ENCODE measurements at places on chromosomes 11 and 22. TPM values are rescaled to one million over a fixed set of nuclear protein-coding genes. Genes with fewer than 3 reads are reported as not detected.

DNA sequence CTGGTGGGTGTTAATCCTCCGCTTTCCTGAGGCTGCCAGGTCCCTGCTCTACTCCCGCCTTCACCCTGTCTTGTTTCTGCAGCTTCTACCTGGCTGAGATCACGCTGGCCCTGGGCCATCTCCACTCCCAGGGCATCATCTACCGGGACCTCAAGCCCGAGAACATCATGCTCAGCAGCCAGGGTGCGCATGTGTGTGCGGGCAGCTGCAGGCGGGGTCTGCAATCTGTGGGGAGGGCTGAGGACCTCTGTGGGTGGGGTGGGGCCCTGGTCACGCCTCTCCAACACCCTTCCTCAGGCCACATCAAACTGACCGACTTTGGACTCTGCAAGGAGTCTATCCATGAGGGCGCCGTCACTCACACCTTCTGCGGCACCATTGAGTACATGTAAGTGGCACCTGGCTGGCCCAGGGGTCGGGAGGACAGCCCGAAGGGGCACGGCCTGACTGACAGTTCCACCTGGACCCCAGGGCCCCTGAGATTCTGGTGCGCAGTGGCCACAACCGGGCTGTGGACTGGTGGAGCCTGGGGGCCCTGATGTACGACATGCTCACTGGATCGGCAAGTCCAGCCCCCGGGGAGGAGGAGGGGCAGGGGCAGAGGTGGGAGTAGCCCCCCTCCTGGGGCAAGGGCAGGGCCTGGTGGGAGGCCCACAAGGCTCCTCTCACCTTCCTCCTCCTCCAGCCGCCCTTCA, 4.5 kb downstream of the RPS6KB2 start:
- peaks cover 25% of the 10 kb centered on the region for H3K36me3 ChIP-seq

DNA sequence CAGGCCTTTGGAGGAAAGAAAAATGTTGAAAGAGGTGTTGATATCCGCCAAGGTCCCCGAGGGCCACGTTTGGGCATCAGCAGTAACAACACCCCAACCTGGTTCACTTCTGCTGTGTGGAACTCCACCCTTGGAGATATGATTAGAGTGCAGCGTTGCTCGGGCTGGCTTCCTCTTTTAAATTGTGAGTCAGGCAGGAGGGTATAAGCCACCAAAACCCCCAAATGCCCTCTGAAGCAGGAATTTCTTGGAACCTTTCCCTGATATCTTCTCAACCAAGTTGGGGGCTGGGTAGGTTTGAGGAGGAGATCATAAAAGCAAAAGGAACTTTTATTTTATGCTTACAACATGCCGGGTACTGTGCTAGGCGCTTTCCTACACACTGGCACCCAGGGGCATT, 6.4 kb upstream of the C11orf96 start:
- no peak overlapping the region for H3K27ac ChIP-seq
- H3K27me3 ChIP-seq, result no peaks in the 10 kb centered on the region
- DNase-seq, result no peak
- H3K36me3 ChIP-seq, result no peaks in the 10 kb centered on the region
- no peak overlapping the region for H3K4me3 ChIP-seq

DNA sequence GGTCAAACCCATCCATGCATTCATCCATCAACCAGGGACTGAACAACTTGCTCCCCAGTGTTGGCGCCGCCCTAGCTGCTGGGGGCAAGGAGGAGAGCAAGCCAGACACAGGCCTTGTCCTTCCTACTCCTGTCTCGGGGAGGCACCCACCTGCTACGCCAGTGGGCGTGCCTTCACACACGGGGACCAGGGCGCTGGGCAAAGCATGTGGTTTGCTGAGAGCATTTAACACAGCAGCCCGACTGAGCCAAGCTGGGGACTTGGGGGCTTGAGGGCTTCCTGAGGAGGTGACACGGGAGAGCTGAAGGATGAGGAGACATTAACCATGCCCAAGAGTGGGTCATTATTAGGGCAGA, 30.6 kb downstream of the CACNA1I start:
- peaks cover 24% of the 10 kb centered on the region for H3K4me1 ChIP-seq
- no peak overlapping the region for H3K27ac ChIP-seq
- no peak overlapping the region for H3K4me3 ChIP-seq
- DNase-seq, result no peak

- peak overlapping the region; percentile 60 for H3K27ac ChIP-seq
- H3K36me3 ChIP-seq, result no peaks in the 10 kb centered on the region
- no peak for DNase-seq
- H3K27me3 ChIP-seq, result no peaks in the 10 kb centered on the region
- no peaks in the 10 kb centered on the region for H3K4me1 ChIP-seq
- H3K4me3 ChIP-seq, result no peak overlapping the region
These were observed 181.4 kb downstream of the DBX1 start for GRCh38 chr11:19978668-19979518.

- H3K36me3 ChIP-seq, result no peaks in the 10 kb centered on the region
- H3K27ac ChIP-seq, result no peak overlapping the region
- H3K27me3 ChIP-seq, result no peaks in the 10 kb centered on the region
These were observed 137.1 kb downstream of the CSNK2A3 start for GRCh38 chr11:11215944-11216343.

DNA sequence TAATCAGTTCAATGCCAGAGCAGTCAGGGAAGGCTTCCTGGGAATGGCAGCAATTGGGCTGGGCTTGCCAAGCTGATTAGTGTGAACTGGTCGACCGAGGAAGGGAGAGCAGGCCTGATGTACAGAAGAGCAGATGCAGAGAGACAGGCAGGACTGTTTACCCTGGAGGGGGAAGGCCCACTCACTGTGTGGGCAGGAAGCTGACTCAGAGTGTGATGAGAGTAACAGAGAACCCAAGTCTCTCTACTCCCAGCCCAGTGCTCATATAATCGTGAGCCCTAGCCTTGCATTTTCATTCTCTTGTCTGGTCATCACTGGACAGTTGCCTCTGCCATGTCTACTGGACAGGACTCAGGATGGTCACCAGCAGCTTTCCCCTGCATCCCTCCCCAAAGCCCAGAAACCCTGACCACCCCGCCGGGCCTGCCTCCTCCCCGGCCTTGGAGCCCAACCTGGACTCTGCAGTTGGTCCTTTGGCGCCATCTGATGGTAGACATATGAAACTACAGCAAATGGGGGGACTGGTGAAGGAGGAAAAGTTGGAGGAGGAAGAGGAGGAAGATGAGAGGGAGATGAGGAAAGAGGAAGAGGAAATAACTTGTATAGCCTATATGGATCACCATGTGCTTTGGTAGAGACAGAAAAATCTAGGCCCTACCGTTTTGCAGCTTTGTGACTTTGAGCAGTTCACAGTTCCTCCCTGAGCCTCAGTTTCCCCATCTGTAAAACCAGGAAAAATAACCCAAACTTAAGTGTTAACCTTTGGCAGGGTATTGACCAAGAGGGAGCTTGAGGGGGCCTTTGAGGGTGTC, 43.4 kb upstream of the PRDM11 start:
- peaks cover 18% of the 10 kb centered on the region for H3K4me1 ChIP-seq
- H3K27ac ChIP-seq, result no peak overlapping the region
- DNase-seq, result peak; percentile 76
- H3K27me3 ChIP-seq, result no peaks in the 10 kb centered on the region

DNA sequence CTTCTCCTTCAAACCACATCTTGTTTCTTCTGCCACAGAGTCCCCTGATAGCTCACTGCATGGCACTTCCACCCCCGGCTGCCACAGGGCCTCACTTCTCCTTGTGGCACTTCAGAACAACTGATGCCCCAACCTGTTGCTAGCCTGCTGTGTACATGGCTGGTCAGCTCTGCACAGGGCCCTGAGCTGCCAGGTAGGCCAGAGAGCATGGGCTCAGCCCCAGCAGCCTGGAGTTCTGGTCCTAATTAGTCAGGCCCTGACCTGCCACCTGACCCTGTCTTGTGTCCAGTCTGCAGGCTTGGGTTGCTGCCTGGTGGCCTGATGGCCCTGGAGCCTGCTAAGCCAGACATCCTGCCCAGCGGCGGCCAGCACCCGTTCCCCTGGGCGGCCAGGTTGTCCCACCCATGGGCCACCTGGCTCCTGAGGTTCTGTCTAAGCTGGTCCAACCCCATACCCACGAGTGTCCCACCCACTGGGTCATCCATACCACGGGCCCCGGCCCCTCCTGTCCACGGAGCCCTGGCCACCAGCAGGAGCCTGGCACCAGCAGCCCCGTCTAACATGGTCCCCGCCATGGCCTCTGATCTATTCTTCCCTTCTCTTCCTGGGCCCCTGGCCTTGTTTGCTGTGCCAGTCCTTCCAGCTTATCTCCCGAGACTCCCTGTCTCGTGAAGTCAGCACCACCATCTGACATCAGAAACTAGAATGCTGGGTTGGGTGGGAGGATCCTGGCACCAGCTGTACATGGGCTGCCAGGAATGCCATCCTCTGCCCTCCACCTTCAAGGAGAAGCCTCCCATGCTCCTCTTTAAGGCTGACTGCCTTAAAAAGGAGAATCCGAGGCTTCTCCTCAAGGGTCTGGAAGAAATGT, 3.1 kb upstream of the CERK start:
- no peak overlapping the region for H3K27ac ChIP-seq
- no peak overlapping the region for H3K4me3 ChIP-seq
- no peak for DNase-seq
- no peaks in the 10 kb centered on the region for H3K27me3 ChIP-seq
- H3K4me1 ChIP-seq, result peaks cover 21% of the 10 kb centered on the region

DNA sequence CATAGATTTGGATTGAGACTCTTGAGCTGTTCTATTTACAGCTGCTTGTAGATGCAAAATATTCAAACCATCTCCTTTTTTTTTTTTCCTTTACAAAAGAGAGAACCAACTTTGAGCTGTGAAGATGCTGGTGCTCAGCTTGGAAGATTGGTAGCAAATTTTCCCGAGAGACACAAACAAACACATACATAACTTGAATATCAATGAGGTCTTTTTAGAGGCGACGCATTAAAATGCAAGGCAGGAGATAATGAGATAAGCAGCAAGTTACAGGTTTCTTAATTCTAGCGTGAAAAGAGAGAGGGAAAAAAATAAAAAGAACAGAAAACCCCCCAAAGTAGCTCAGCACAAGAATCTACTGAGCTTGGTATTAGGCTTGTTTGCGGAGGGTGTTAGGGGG, 247.0 kb upstream of the SORL1-AS1 start:
- DNase-seq, result no peak
- no peaks in the 10 kb centered on the region for H3K4me1 ChIP-seq
- no peaks in the 10 kb centered on the region for H3K27me3 ChIP-seq
- no peaks in the 10 kb centered on the region for H3K36me3 ChIP-seq

- peaks cover 36% of the 10 kb centered on the region for H3K4me1 ChIP-seq
- no peak for DNase-seq
- peak overlapping the region; percentile 91 for H3K4me3 ChIP-seq
These were observed 1.0 kb upstream of the TANGO2 start for GRCh38 chr22:20019661-20020532.

DNA sequence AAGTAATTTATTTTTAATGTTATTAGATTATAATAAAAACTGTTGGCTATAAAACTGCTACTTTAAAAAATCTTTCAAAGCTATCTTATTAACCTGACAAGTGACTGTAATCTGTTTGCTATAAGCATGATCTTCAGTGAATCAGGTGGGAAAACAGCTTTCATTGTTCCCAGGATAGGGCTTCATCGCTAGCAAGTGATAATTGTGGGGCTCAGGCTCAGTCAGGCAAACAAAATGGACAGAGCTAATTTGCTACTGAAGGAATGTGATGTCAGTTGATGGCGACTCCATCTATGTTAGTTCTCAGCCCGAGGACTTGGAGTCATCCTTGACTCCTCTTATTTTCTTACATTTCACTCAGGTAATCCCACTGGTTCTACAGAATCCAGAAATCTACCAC, 125.0 kb downstream of the RASSF10 start:
- H3K4me3 ChIP-seq, result no peak overlapping the region
- no peaks in the 10 kb centered on the region for H3K4me1 ChIP-seq

GRCh38 chr11:102794382-102794781, 3.6 kb downstream of the MMP1 start:
- no peaks in the 10 kb centered on the region for H3K27me3 ChIP-seq
- no peak overlapping the region for H3K4me3 ChIP-seq
- H3K4me1 ChIP-seq, result no peaks in the 10 kb centered on the region
- no peak overlapping the region for H3K27ac ChIP-seq

DNA sequence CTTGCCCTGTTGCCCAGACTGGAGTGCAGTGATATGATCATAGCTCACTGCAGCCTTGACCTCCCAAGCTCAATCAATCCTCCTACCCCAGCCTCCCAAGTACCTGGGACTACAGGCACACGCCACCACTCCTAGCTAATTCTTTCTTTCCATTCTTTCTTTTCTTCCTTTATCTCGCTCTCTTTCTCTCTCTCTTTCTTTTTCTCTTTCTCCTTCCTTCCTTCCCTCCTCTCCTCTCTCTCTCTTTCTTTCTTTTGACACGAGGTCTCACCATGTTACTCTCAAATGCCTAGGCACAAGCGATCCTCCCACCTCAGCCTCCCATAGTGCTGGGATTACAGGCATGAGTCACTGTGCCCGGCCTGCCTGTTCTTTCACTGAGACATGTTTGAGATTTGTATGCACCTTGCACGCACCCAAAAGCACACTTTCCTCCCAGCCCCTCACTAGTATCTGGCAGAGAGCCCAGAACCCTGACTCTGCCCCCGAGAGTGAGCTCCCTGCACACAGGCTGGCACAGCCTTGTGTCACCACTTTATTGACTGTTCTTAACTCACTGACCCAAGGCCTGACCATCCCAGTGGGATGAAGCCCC, 56.8 kb downstream of the CD6 start:
- no peak for DNase-seq
- H3K36me3 ChIP-seq, result no peaks in the 10 kb centered on the region
- no peaks in the 10 kb centered on the region for H3K27me3 ChIP-seq
- H3K27ac ChIP-seq, result no peak overlapping the region
- peak overlapping the region; percentile 40 for H3K4me3 ChIP-seq

GRCh38 chr22:37893583-37893983, 12.5 kb upstream of the MICALL1 start:
- no peak overlapping the region for H3K4me3 ChIP-seq
- no peaks in the 10 kb centered on the region for H3K27me3 ChIP-seq
- peaks cover 6% of the 10 kb centered on the region for H3K36me3 ChIP-seq
- peak; percentile 21 for DNase-seq
- peaks cover 23% of the 10 kb centered on the region for H3K4me1 ChIP-seq

GRCh38 chr11:97201743-97202612, 812.2 kb downstream of the JRKL start:
- no peaks in the 10 kb centered on the region for H3K4me1 ChIP-seq
- H3K27ac ChIP-seq, result no peak overlapping the region
- H3K36me3 ChIP-seq, result no peaks in the 10 kb centered on the region
- H3K4me3 ChIP-seq, result no peak overlapping the region
- H3K27me3 ChIP-seq, result no peaks in the 10 kb centered on the region

GRCh38 chr22:36589856-36590255, 60.9 kb upstream of the EIF3D start:
- H3K4me1 ChIP-seq, result no peaks in the 10 kb centered on the region
- H3K27ac ChIP-seq, result no peak overlapping the region
- no peak for DNase-seq

GRCh38 chr22:30640839-30641430, 5.4 kb downstream of the SLC35E4 start:
- no peak overlapping the region for H3K27ac ChIP-seq
- no peaks in the 10 kb centered on the region for H3K27me3 ChIP-seq
- no peaks in the 10 kb centered on the region for H3K36me3 ChIP-seq
- no peak overlapping the region for H3K4me3 ChIP-seq

RHOD gene
- 1.9 TPM for total RNA-seq

PKDREJ gene
- total RNA-seq, result not detected

B3GAT1 gene
- total RNA-seq, result 0.44 TPM

LIF gene
- total RNA-seq, result 88.6 TPM

NUMA1 gene
- 110 TPM for total RNA-seq

EMID1 gene
- total RNA-seq, result not detected

RBMXL2 gene
- not detected for total RNA-seq

IFTAP gene
- 5.7 TPM for total RNA-seq

TRIM6 gene
- total RNA-seq, result 0.20 TPM
